ENCODE measurements at places on chromosomes 6 and 20.

DNA sequence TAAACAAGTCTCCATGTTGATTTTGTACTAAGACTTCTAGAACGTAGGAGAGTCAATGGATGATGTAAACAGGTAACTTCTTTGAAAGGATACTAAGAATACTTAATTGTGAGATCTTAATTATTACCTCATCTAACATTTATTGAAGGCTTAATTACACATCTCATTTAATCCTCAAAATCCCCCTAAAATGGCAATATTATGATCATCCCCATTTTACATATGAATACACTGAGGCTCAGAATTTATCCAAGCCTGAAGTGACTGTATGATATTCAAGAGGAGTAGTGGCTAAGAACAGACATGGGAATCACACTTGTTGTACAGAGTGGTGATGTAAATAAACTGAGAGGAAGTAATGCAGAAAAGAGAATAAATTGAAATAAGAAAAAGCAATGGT lies 22.9 kb downstream of the NOL7 start:
- DNase-seq = no peak

DNA sequence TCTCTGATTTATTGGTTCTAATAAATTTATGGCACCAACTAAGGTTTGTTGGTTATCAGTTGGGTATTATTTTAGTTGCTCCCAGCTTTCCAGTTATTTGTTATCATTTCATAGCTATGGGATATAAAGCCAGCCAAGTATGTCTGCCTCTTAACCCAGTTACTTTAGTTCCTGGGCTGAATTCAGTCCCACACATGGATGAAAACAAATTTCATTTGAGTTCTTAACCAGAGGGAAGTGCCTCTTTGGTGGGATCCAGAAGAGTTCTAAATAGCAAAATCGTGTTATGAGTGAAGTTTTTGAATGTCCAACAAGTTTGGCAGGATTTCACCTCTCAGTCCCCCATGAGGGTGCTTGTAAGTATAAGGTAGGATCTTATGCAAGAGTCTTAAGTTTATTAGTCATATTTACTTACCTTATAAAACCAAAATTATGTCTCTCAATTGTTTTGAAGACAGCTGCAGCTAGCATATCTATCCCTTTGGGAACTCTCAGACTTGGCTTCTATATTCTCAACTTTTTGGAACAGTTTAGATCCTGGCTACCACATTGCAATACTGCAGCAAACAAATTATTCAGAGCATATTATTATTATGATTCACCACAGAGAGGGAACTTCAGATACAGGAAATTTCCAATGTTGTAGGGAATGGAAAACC lies 683.6 kb downstream of the BCKDHB start:
- DNase-seq = peak; percentile 52

GRCh38 chr6:168576388-168576787 lies 135.4 kb downstream of the SMOC2 start:
- DNase-seq = no peak

GRCh38 chr6:42993445-42993844 lies 9.1 kb downstream of the PPP2R5D start:
- DNase-seq = no peak

GRCh38 chr6:47773005-47773404 lies 8.8 kb upstream of the OPN5 start:
- no peak for DNase-seq

GRCh38 chr6:44119704-44120262 lies 7.5 kb downstream of the MRPL14 start:
- no peak for DNase-seq

DNA sequence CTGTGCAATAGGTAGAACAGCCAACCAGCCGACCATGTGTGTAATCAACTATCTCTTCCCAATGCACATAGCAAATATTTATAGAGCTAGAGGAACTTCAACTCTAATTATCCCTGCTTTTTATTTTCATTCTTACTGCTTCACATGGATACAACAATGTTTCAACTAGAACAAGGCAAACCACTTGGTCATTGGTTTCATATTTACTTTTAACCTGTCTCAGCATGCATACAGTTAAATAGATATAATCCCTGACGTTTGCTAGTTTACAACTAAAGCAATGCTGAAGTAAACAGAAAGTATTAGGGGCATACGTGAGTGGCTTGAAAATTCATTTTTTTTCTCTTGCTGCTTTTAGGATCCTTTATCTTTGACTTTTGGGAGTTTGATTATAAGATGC lies 318.5 kb upstream of the MAP3K7 start:
- DNase-seq = no peak

GRCh38 chr6:137754366-137754765 lies 112.7 kb upstream of the TNFAIP3 start:
- DNase-seq = no peak

- DNase-seq = no peak
Measured at GRCh38 chr6:44859901-44860410, 468.2 kb upstream of the RUNX2 start.

DNA sequence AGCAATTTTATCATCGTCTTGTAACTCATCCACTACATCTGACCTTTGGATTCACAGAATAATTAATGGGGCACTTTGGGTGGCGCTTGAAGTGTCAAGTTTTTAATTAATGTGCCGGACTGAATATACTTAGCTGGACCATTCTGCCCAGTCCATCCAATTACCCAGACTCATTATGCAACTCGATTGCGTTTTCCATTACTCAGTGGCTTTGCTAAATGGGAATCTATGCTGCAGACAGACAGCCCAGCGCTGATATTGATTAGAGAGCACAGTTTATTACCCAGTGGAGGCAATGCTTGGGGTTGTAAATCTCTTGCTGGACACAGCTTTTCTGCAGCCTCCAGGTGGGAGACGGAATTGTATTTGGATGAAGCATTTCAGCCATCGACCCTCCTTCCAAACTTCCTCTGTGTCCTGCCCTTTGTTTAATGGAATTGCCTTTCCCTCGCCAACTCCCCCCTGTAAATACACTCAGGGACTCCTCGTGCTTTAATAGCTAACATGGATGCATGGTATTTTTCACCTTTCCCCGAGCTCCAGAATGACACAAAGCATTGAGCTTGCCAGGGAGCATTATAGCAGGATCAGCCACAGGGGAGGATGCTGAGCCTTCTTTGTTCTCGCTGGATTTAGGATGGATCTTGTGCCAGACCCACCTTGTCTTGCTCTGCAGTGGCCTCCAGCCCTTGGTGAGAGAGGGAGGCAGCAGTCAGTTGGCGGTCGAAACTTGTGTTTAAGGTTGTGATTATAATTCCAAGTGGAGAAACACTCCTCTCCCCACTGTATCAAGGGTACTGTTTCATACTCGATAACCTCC lies 59.7 kb downstream of the EDN3 start:
- DNase-seq = no peak
